ENCODE measurements at places on chromosomes 4 and X. TPM values are rescaled to one million over a fixed set of nuclear protein-coding genes. Genes with fewer than 3 reads are reported as not detected.

- no peaks in the 10 kb centered on the region for H3K36me3 ChIP-seq
- H3K4me1 ChIP-seq, result no peaks in the 10 kb centered on the region
- H3K27ac ChIP-seq, result no peak overlapping the region
- no peaks in the 10 kb centered on the region for H3K27me3 ChIP-seq
- no peak for DNase-seq
- no peak overlapping the region for H3K4me3 ChIP-seq
Measured at GRCh38 chr4:138902705-138903104, 112.9 kb upstream of the NOCT start.

DNA sequence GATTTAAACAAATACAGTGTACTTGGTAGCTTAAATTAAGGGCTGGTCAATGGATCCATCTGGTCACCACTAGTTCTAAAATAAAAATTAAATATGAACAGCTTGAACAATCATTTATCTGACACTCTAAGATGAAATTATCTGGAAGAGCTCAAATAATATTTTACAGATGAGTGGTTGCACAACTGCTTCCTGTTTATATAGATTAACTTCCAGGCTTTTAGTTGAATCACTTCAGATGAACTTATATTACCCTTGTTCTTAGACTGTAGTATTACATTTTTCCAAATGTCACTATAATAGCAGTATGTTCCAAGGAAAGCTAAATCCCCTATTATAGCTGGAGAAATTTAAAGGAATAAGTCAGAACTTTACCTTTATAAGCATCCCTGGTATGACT is 92.4 kb upstream of the SMIM10 start:
- no peak for DNase-seq
- H3K27me3 ChIP-seq, result no peaks in the 10 kb centered on the region
- H3K27ac ChIP-seq, result no peak overlapping the region
- no peak overlapping the region for H3K4me3 ChIP-seq
- peaks cover 3% of the 10 kb centered on the region for H3K36me3 ChIP-seq

GRCh38 chrX:19566359-19567222 is 51.3 kb upstream of the MAP3K15 start:
- H3K4me1 ChIP-seq, result no peaks in the 10 kb centered on the region
- H3K27ac ChIP-seq, result no peak overlapping the region
- no peaks in the 10 kb centered on the region for H3K36me3 ChIP-seq
- H3K27me3 ChIP-seq, result no peaks in the 10 kb centered on the region
- H3K4me3 ChIP-seq, result no peak overlapping the region
- no peak for DNase-seq

DNA sequence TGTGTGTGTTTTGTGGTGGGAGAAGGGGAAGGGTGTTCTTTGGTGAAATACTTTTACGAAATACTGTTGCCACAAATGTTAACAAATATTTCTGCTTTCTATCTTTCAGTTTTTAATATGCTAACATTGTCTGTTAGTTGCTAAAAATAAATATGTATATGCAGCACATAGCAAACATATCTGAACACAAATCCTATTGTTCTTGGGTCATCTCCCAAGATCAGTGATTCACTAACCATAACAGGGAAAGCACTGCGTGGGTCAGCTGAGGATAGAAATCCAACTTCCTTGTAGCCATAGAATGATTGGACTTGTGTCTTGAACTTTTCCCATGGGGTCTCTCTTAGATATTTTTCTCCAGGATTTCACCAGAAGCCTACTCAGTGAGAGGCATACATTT is 250.3 kb upstream of the FAM47A start:
- no peak for DNase-seq
- no peaks in the 10 kb centered on the region for H3K27me3 ChIP-seq
- H3K4me1 ChIP-seq, result no peaks in the 10 kb centered on the region
- H3K4me3 ChIP-seq, result no peak overlapping the region

DNA sequence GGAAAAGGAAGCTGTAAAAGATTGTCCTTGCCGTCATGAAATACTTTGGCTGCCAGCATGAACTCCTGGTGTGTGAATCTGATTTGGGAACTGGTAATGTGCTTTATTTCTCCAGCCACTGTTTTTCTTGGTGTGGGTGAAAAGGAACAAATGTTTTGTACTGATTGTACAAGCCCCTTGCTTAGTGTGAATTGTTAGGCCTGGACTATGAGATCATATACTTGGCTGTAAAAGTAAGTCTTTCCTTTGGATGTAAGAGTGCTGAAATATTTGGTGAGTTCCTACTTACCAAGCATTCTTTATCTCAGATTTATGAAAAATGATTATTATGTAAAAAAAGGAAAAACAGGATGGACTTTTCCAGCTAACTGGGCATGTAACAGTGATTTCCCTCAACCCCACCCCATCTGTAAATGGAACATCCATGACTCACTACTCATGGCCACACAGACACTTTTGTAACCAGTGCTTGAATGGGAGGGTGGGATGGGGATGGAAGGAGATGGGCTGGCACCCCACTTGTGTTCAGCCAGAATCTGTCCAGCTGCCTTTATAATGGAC is 6.3 kb downstream of the FNIP2 start:
- H3K36me3 ChIP-seq, result no peaks in the 10 kb centered on the region
- peaks cover 46% of the 10 kb centered on the region for H3K4me1 ChIP-seq
- H3K27ac ChIP-seq, result no peak overlapping the region
- no peak overlapping the region for H3K4me3 ChIP-seq

DNA sequence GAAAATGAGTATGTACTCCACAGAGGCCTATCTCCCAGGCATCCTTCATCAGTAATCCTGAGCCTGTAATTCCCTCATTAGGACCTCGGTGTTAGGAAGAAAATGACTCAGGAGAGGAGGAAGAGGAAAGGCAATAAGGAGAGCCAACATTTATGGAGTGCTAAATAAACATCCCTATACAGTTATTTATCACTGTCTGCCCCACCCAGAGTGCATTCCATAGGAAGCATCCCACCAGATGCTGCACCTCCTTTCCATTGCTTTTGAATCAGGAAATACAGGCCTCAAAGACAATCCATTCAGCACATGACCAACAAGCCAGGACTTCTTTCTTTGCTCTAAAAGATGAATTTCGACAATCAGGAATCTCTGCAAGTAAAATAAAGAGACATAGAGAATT is 47.6 kb downstream of the USP38 start:
- no peaks in the 10 kb centered on the region for H3K36me3 ChIP-seq
- H3K4me1 ChIP-seq, result no peaks in the 10 kb centered on the region
- H3K27ac ChIP-seq, result no peak overlapping the region
- no peak overlapping the region for H3K4me3 ChIP-seq
- H3K27me3 ChIP-seq, result no peaks in the 10 kb centered on the region

DNA sequence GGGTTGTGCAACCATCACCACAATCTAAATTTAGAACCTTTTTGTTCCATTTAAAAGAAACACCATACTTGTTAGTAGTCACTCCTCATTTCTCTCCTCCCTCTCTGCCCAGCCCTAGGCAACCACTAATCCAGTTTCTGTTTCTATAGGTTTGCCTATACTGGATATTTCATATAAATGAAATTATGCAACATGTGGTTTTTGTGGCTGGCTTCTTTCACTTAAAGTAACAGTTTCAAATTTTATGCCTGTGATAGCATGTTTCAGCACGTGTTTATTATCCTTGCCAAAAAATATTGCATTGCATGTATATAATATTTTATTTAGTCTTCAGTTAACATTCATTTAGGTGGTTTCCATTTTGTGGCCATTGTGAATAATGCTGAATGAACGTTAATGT is 437.6 kb downstream of the IL1RAPL1 start:
- DNase-seq, result no peak
- no peaks in the 10 kb centered on the region for H3K27me3 ChIP-seq
- H3K4me1 ChIP-seq, result no peaks in the 10 kb centered on the region
- no peaks in the 10 kb centered on the region for H3K36me3 ChIP-seq

DNA sequence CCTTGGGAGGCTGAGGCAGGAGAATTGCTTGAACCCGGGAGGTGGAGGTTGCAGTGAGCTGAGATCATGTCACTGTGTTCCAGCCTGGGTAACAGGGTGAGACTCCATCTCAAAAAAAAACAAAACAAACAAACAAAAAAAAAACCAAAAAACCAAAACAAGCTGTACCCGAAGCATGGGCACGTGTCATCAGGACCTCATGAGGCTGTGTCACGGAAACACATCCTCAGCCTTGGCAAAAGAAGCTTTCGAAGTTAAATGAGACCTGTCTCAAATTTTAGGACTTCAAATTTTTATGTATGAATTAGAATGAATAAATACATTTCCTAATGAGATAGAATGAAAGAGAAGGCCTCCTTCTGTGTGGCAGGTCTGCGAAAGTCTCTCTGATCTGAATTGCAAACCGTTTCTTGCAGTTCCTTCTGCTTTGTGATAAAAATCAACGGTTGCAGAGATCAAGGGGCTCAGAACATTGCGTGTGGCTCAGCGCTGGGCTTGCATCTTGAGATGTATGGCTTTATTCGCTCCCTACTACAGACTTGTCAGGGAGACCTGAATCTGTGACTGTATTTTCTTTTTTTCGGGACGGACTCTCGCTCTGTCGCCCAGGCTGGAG is 19.5 kb upstream of the CRLF2 start:
- no peak overlapping the region for H3K4me3 ChIP-seq
- DNase-seq, result no peak
- H3K27me3 ChIP-seq, result no peaks in the 10 kb centered on the region
- no peak overlapping the region for H3K27ac ChIP-seq

- no peak overlapping the region for H3K4me3 ChIP-seq
- no peak for DNase-seq
- H3K27ac ChIP-seq, result no peak overlapping the region
- no peaks in the 10 kb centered on the region for H3K4me1 ChIP-seq
- no peaks in the 10 kb centered on the region for H3K36me3 ChIP-seq
- H3K27me3 ChIP-seq, result no peaks in the 10 kb centered on the region
Measured at GRCh38 chr4:150853882-150854281, 161.2 kb downstream of the LRBA start.

GRCh38 chr4:168451744-168452390 is 28.4 kb downstream of the DDX60L start:
- DNase-seq, result no peak
- H3K4me1 ChIP-seq, result no peaks in the 10 kb centered on the region
- no peaks in the 10 kb centered on the region for H3K27me3 ChIP-seq
- H3K36me3 ChIP-seq, result no peaks in the 10 kb centered on the region

- H3K27ac ChIP-seq, result no peak overlapping the region
- no peaks in the 10 kb centered on the region for H3K36me3 ChIP-seq
- no peaks in the 10 kb centered on the region for H3K27me3 ChIP-seq
- DNase-seq, result no peak
Measured at GRCh38 chr4:11866391-11866790, 437.7 kb upstream of the HS3ST1 start.

DNA sequence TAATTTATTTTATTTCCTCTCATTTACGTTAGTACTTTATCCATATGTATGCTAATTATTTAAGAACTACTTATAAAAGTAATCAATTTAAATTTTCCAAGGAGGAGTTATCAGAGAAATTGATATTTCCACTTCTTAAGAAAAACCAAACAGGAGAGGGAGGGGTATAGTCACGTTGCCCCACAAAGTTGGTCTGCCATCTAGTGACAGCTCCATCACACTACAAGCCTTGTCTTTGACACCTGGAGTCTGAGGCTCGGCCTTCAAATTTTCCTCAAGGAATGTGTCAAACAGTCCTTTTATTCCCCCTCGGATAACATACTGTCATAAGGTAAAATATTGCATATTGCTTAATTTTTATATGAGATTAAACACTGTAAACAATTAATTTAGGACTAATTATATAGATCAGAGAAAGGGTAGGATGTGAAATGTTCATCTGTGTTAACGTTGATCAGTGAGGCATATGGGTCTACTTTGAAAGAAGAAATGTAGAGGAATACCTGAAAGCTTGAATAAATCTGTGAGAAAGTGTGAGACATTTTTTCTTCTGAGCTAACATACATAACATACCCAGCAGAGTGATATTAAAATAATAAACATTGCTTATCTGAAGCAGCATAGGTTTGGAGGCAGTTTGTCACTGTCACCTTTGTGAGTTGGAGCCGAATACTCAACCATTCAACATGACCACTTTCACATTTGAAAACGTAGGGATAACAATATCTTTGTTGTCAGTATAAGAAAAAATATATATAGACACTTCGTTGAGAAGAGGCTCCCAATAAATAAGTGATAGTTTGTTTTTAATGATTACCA is 114.4 kb downstream of the GLRA3 start:
- H3K4me3 ChIP-seq, result no peak overlapping the region
- DNase-seq, result peak; percentile 56
- no peaks in the 10 kb centered on the region for H3K36me3 ChIP-seq

DNA sequence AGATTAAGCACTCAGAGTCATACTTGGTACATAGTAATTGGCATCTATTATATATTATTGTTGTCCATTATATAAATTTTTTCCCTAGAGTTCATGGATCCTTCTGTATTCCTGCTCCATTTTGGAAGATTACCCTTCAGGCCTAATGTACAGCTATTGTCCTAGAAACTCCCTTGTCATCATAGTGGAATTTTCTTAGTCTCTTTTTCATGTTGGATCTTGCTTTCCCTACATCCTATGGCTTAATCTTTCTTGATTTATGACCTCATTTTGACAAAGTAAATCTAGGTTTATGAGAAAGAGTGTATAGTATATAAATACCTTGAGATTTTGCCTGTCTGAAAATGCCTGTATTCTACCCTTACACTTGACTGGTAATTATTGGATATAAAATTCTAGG is 22.1 kb downstream of the ARMCX4 start:
- H3K4me3 ChIP-seq, result no peak overlapping the region
- no peaks in the 10 kb centered on the region for H3K27me3 ChIP-seq
- no peak for DNase-seq
- H3K27ac ChIP-seq, result no peak overlapping the region
- no peaks in the 10 kb centered on the region for H3K4me1 ChIP-seq

The EGFL6 gene
- total RNA-seq, result not detected

The HSFX2 gene
- total RNA-seq, result 2.0 TPM

The USP17L11 gene
- total RNA-seq, result not detected

The PLCXD1 gene
- 73.4 TPM for total RNA-seq

The PF4V1 gene
- total RNA-seq, result not detected

The RGN gene
- total RNA-seq, result not detected

The HSFX4 gene
- total RNA-seq, result not detected

Data from Peyer's patch (tissue), 4 donors.